Large intestine (tissue), 12 donors: ENCODE measurements at places on chromosomes 1 and 21.

- DNase-seq, result no peak
These were observed 69.6 kb upstream of the SGIP1 start for GRCh38 chr1:66464351-66464750.

DNA sequence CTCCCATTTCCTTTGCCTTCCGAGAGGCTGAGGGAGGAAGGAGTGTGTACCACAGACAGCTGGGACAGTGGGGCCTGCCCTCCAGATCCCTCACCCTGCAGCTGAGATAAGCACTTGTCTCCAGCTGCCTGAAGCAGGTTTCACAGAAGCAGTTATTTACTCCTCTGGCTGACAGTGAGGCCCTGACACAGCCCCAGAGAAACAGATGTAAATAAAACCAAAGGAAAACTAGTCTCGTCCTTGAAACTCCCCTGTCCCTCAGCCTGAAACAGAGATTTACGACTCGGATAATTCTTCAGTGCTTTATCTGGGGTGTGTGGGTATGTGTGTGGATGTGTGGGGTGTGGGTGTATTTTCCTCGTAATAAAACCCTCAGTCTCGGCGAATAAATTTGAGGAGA lies 181.1 kb downstream of the IGSF21 start:
- DNase-seq, result no peak

GRCh38 chr1:22662318-22662717 lies 9.3 kb downstream of the C1QB start:
- DNase-seq, result no peak

DNA sequence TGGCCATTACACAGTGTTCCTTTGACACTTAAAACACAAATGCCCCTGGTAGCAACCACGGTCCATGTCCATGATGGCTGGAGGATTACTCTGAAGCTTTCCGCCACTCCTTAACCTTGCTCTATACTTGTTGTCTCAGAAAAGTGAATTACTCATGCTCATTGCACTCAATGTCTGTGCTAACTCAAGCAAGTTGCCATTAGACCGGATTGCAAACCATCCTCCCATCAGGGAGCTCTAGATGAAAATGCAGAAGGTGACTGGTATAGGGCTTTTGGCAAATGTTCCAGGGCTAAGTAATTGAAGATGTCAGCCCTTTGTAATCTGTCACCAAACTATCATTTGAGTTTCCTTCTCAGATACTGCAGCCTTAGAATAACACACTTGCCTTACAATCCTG lies 1288.3 kb upstream of the B3GALT2 start:
- DNase-seq, result no peak

DNA sequence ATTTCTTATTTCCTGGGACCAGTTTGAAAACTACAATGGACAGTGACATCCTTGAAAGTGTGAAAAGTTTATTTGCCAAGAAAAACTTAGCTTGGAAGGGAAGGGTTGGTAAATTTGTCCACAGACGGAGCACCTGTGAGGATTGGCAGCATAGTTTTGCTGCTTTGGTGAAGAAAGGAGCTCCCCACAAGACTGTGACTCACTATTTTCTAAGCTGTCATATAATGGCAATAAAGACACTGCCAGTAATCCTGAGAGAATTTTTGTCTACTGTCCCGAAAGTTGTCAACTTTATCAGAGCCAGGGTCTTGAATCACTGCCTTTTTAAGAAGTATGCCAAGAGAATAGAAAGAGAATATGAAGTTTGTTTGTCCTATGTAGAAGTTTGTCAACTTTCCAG lies 230.8 kb downstream of the NEGR1 start:
- DNase-seq, result no peak

GRCh38 chr1:96581772-96582171 lies 139.8 kb upstream of the PTBP2 start:
- DNase-seq, result no peak

DNA sequence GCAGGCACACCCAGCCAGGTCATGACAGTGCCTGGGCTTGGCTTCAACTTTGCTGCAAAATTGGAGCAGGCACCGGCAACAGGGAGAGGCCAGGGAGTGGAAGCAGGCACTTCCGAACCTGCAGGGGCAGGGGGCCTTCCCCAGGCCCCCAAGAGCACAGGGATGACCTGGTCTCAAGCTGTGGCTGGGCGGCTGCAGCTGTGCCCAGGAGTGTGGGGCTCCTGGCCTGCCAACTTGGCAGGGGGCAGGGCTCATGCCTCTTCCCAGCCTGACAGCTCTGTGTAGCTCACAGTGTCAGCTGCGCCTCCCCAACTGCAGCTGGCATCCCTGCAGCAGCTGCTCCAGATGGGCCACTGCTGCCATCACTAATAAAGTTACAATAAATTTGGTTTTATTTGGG lies 51.5 kb upstream of the SCYL3 start:
- DNase-seq, result no peak

GRCh38 chr1:29688471-29689365 lies 452.4 kb downstream of the PTPRU start:
- DNase-seq, result no peak
